Activated CD8-positive, alpha-beta memory T cell treated with anti-CD3 and anti-CD28 coated beads, Interleukin-2, amount 50 U/mL, for 48 hours (primary cell): ENCODE measurements at places on chromosomes 7 and 10.

GRCh38 chr10:123017421-123018165 is 8.8 kb downstream of the ACADSB start:
- DNase-seq = no peak

- DNase-seq = peak; percentile 25
Observed at GRCh38 chr7:155979994-155980393, 167.7 kb upstream of the SHH start.

DNA sequence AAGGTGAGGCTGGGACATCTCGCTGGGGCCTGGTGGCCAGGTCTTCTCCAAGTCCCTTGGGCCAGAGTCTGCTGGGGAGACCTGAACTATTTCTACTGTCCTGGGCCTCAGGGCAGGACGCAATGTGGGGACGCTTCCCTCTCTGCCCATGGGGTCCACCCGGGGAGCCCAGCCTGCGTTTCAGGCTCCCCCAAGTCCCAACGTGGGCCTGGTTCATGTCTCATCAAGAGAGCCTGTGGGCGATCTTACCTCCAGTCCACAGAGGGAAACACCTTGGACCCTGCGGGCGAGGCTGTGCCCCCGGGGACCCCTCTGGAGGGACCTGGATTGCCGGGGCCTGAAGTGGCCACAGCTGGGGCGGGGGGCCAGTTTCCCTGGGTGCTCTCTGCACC is 91.7 kb downstream of the DNAJB6 start:
- DNase-seq = no peak

DNA sequence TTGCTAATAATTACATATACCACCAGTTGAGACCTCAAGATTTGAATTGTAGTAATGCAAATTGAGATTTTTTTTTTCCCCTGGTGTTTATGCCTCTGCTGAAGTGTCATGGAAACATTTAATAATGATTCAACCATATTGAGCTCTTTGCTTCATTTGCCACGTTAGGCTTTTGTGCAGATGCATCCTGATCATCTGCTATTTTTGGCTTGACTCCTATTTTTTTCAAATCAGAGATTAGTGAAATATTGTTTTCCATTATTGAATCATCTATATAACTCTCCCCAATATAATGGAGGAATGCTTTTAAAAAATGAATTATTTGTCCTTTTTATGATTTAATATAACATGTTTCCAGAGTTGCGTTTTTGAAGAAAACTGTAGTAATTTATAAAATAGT is 115.1 kb downstream of the SRI start:
- no peak for DNase-seq

DNA sequence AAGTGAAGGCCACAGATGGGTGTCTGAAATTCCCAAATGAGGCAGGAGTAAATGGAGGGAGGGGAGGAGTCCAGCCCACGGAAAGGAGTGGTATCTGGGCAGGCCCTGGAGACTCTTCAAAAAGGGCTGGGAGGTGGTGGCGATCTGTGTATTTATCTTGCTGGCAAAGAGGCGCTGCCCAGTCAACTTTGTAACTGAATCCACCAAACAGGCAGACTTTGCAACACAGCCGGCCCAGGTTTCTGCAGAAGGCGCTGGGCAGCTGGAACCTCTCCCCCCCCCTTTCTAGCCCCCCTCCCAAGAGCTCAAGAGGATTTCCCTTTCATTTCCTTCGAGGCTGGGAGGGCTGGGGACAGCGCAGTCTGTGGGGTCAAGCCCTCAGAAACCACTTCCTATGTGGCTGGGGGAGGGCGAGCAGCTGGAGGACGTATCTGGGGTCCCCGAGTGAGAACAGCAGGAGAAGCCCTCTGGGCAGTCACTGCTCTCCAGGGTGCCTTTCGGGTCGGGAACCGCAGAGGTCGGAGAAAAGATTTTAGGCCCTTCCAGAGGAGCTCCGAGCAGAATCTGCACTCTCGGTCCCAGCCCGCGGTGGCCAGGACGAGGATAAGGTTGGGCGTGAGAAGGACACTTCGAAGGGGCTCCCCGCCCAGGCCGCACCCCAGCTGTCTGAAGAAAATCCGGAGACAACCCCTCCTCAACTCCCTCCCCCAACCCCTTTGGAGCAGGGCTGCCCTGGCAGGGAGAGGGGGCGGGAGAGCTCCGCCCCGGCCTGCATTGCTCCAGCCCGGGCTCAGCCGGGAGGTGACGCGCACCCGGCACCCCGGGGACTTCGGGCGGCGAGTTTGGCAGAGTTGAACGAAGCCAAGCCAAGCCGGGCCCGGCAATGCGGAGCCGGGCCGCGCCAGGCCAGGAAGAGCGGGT is 965 bp downstream of the ZCCHC24 start:
- peak; percentile 73 for DNase-seq

- DNase-seq = no peak
Observed at GRCh38 chr7:64626557-64626956, 39.4 kb upstream of the ZNF107 start.

DNA sequence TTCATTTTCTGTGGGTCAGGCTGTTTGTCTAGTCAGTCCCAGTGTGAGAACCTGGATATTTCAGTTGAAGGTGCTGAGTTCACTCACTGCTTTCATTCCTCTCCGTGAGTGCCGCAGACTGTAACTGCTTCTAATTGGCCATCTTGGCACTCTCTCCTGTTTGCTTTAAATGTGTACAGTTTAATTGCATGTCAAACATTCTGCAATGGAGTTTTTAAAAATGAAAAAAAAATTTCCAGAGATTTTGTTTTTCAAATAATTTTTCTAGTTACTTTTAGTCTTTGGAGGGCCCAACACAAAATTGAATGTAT is 87.8 kb downstream of the CCSER2 start:
- DNase-seq = no peak

DNA sequence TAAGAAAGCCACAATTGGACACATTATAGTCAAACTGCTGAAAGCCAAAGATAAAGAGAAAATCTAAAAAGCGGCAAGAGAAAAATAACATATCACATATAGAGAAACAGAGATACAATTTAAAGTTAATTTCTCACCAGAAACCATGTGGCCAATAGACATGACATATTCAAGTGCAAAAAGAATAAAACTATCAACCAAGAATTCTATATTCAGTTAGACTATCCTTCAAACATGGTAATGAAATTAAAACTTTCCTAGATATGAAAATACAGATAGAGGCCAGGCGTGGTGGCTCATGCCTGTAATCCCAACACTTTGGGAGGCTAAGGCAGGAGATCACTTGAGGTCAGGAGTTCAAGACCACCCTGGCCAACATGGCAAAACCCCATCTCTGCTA is 129.1 kb upstream of the RNF32 start:
- no peak for DNase-seq
